ENCODE measurements at places on chromosomes 1 and 21.

DNA sequence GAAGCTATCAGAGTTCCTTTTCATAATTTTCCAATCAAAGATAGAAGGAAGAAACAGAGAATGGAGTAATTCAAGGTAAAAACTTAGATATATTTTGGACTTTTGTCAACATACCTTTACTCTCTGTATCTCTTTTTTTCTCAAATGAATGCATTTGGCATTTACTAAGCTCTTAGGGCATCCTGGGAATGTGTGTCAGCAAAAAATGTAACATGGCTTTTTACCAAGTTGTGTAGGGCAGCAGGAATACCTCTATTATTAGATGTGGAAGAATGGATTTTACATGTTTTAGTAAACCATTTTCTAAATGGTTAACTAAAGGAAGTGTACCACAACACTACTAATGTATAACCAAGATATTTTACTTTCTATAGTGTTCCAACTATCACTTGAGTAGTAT is 4.2 kb upstream of the COL11A1 start:
- no peak for DNase-seq

- no peak for DNase-seq
Observed at GRCh38 chr1:115922801-115923200, 53.5 kb upstream of the SLC22A15 start.

DNA sequence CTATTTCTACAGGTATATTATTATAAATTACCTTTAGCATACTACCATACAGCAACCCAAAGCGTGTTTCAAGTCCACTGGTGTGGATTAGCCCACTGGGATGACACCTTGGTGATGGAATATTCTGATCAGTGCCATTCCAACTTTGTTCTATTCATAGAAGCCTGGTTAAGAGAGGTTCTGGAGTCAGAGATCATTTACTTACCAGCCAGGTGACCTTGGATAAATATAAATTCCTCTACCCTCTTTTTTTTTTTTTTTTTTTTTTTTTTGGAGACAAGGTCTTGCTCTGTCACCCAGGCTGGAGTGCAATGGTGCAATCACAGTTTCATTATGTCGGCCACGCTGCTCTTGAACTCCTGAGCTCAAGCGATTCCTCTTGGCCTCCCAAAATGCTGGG is at the start of gene SPATA45:
TSS of gene SPATA45 (minus strand) at position 101 of the 400 bp plus-strand sequence. CDS start 11,500 bp downstream, outside the sequence.
- DNase-seq = no peak

DNA sequence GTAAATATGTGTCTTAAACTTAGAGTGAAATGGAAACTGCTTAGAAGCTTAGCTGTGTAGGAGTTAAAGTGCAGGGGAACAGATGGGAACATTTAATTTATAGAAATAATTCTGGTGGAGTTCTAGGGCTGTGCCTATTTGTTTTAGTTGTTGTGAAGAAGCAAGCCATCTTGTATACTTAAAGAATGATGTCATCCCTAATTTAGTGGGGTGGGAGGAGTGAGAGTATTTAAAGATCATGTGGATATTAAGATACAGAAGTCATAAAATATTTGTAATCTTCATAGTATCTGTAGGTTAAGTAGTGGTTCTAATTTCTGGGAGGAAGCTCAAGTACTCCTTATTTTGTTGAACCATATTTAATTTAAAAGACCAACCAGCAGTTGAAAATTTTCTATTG is 41.5 kb downstream of the BACH1 start:
- no peak for DNase-seq

- no peak for DNase-seq
Observed at GRCh38 chr1:206001476-206001888, 1.7 kb downstream of the RAB7B start.

DNA sequence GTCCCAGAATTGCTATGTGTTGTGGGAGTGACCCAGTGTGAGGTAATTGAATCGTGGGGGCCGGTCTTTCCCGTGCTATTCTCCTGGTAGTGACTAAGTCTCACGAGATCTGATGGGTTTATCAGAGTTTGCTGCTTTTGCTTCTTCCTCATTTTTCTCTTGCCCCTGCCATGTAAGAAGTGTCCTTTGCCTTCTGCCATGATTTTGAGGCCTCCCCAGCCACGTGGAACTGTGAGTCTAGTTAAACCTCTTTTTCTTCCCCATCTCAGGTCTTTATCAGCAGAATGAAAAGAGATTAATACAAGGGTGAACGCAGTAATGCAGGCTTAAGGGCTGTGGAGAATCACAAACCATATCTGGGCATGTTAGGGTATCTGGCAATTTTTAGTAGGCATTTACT is 624.0 kb downstream of the USP25 start:
- DNase-seq = no peak

- DNase-seq = no peak
Observed at GRCh38 chr1:206774093-206774492, 1.8 kb upstream of the IL10 start.

- no peak for DNase-seq
Observed at GRCh38 chr1:209645574-209646452, 6.4 kb downstream of the LAMB3 start.

Measured in activated CD4-positive, CD25-positive, alpha-beta regulatory T cell treated with anti-CD3 and anti-CD28 coated beads, Interleukin-2, amount 50 U/mL, for 16 hours (primary cell).